ENCODE measurements at places on chromosomes 2 and 18. TPM values are rescaled to one million over a fixed set of nuclear protein-coding genes. Genes with fewer than 3 reads are reported as not detected.

The KYNU gene
- 5.3 TPM for total RNA-seq

The C2orf78 gene
- total RNA-seq: not detected

The IL36RN gene
- not detected for total RNA-seq

The SPDYA gene
- total RNA-seq: 7.3 TPM

The FAM110C gene
- 13.2 TPM for total RNA-seq

The FAM124B gene
- total RNA-seq: 5.7 TPM

The IL36B gene
- total RNA-seq: not detected

The IER3IP1 gene
- total RNA-seq: 14.6 TPM

The IGFBP5 gene
- 666 TPM for total RNA-seq

The MAP2 gene
- total RNA-seq: 4.9 TPM

The KCNJ13 gene
- not detected for total RNA-seq

DNA sequence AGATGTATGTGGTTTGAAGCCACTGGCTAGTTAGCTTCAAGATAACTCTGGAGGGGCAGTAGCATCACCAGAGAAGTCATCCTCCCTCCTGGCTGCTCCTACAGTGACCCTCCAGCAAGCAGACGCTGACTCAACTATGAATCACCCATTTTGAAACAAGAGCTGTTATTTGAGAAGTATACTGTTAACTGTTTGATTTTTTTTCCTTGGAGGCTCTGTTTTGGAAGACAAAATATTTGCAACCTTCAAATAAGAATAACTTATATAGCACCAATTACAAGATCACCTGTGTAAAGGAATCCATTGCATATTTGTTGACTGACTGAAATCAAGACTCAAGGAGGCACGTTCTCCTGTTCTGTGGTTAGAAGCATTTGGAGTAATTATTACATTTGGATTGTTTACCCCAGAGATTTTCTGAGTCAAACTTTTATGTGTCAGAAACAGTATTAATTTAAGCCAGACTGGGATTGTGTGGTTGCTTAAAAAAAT, 313.8 kb downstream of the MTX2 start:
- peak overlapping the region; percentile 65 for H3K27ac ChIP-seq
- no peaks in the 10 kb centered on the region for H3K27me3 ChIP-seq
- no peak overlapping the region for H3K4me3 ChIP-seq
- DNase-seq: peak; percentile 64
- H3K36me3 ChIP-seq: no peaks in the 10 kb centered on the region

DNA sequence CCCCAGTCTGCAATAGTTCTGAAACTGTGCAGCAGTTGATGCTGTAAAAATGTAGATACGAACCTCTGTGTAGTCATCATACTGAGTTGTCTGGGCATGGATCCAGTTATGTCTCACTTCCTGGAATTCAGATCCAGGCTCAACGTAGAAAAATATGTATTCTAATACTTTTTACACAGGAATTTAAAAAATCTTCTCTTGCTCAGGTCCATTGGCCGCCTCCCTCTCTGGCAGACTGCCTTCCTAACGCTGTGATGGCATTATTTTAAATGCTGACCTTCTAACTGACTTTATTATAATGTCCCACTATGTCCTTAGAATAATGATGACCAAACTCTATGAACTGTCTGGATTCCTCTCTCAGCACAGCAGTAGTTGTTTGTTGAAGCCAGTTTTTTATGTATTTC, 119.6 kb downstream of the FEZ2 start:
- H3K4me1 ChIP-seq: peaks cover 5% of the 10 kb centered on the region
- no peaks in the 10 kb centered on the region for H3K36me3 ChIP-seq
- H3K4me3 ChIP-seq: no peak overlapping the region

- no peak overlapping the region for H3K4me3 ChIP-seq
- H3K27ac ChIP-seq: no peak overlapping the region
- no peaks in the 10 kb centered on the region for H3K36me3 ChIP-seq
- H3K4me1 ChIP-seq: no peaks in the 10 kb centered on the region
These were observed 260.9 kb downstream of the LNPK start for GRCh38 chr2:175741164-175741563.

DNA sequence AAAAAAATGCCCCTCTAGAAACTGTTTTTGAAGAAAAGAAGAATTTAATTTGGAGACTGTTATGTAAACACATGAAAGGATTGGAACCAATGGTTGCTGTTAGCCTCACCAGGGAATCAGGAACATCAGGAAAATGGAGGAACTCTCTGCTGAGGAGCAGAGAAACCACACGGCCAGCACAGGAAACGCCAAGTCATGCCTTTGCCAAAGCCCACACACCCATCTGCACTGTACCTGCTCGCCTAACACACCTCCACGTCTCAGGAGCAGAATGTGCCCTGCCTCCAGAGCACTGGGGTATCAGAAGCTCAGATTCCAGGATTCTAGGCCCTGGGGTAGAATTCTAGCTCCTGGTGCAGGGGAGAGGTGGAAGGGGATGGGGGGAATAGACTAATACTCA, 9.8 kb upstream of the SCYGR1 start:
- H3K4me1 ChIP-seq: no peaks in the 10 kb centered on the region
- no peak overlapping the region for H3K4me3 ChIP-seq
- no peak overlapping the region for H3K27ac ChIP-seq

GRCh38 chr2:49254401-49254800, 100.1 kb upstream of the FSHR start:
- H3K27me3 ChIP-seq: no peaks in the 10 kb centered on the region
- H3K36me3 ChIP-seq: no peaks in the 10 kb centered on the region
- no peaks in the 10 kb centered on the region for H3K4me1 ChIP-seq

GRCh38 chr2:195330513-195330956, 326.5 kb upstream of the SLC39A10 start:
- DNase-seq: no peak
- no peak overlapping the region for H3K4me3 ChIP-seq
- H3K27me3 ChIP-seq: no peaks in the 10 kb centered on the region
- H3K27ac ChIP-seq: no peak overlapping the region
- H3K4me1 ChIP-seq: no peaks in the 10 kb centered on the region

DNA sequence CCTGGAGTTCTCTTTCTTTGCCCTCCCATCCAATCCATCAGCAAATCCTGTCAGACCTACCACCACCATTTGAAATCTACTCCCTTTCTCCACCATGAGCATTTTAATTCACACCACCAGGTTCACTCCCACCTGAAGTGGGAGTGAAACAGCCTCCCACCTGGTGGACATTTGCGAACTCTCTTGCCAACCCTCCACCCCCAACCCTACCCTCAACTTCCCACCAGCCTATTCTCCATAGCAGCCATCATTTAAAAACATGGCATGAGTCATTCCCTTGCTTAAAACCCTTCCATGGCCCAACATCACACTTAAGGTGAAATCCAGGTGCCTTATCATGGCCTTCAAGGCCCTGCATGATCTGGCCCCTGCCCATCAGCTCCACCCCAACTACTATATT, 3.5 kb downstream of the RTKN start:
- peaks cover 5% of the 10 kb centered on the region for H3K27me3 ChIP-seq
- H3K4me1 ChIP-seq: peaks cover 9% of the 10 kb centered on the region
- no peaks in the 10 kb centered on the region for H3K36me3 ChIP-seq
- H3K4me3 ChIP-seq: no peak overlapping the region
- H3K27ac ChIP-seq: no peak overlapping the region

DNA sequence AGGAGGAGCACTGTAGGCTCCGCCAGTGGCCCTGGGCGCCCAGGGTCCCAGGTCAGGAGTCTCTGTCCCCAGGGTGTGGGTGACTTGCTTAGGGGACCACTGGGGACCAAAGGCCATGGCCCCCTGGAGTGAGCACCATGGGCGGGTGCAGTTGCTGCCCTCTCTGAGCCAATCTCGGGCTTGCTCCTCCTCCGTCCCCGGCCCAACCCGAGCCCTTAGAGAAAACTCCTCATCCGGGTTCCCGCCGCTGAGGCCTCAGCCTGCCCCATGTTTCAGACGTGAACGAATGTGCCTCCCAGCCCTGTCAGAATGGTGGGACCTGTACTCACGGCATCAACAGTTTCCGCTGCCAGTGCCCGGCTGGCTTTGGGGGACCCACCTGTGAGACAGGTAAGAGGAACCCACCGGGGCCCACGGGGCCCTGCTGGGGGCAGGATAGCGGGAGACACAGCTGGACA, 38.6 kb downstream of the SNED1 start:
- H3K4me1 ChIP-seq: no peaks in the 10 kb centered on the region
- H3K27ac ChIP-seq: no peak overlapping the region
- no peaks in the 10 kb centered on the region for H3K36me3 ChIP-seq
- no peak overlapping the region for H3K4me3 ChIP-seq
- no peak for DNase-seq

DNA sequence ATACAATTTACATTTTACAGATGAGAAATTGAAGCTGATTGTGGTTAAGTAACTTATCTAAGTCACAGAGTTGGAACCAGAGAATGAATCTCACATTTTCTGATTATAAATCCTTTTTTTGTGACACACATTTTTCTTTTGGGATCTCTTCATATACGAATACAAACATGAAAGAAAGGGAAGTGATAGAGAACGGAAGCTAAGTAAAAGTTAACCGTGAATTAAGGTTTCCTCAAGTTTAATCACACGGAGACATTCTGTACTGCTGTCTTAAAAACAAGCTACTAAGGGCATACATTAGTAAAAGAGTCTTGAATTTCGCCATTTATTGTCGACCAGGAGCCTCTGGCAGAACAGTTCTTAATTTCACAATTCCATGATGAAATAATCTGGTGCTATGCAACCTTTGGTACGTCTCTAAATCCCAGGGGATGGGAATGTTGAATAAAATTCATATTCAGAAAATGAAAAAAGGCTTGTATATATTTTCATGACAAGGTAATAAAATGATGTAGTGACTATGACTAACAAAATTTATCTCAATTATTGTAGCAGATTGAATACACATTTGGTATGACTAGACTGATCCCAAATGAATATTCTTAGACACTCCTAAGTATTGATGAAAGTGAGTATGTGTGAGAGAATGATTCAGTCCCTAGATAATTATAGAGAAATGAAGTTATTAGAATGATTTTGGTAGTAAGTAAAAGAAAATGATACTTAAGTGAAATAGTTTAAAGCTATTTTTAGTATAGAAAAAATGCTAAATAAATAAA, 40.3 kb upstream of the ZSWIM2 start:
- DNase-seq: no peak
- no peaks in the 10 kb centered on the region for H3K4me1 ChIP-seq
- no peaks in the 10 kb centered on the region for H3K36me3 ChIP-seq
- no peak overlapping the region for H3K4me3 ChIP-seq

GRCh38 chr2:38263293-38263692, 113.8 kb downstream of the ATL2 start:
- no peaks in the 10 kb centered on the region for H3K27me3 ChIP-seq
- H3K4me1 ChIP-seq: no peaks in the 10 kb centered on the region
- no peak for DNase-seq
- no peaks in the 10 kb centered on the region for H3K36me3 ChIP-seq
- no peak overlapping the region for H3K27ac ChIP-seq
- H3K4me3 ChIP-seq: no peak overlapping the region

- no peaks in the 10 kb centered on the region for H3K27me3 ChIP-seq
- no peak overlapping the region for H3K4me3 ChIP-seq
- H3K4me1 ChIP-seq: no peaks in the 10 kb centered on the region
- H3K36me3 ChIP-seq: no peaks in the 10 kb centered on the region
- DNase-seq: no peak
These were observed 158.1 kb downstream of the DNAH7 start for GRCh38 chr2:195910570-195910969.

DNA sequence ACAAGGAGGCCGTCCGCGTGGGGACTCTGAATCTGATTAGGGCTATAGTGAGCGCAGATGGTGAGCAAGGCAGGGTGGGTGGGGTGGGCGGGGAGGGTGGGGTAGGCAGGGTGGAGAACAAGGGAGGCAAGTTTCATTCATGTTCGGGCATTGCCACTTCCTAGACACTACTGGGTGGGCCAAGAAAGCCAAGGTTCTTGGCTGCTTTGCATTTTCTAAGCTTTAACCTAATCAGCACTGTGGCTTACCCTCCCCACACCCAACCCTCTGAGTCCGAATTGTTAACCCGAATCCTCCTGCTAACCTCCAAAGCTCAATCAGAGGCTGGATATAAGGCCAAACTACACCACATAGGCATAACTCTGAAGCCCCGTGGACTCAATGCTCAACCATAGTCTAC, 18.1 kb downstream of the MROH2A start:
- no peaks in the 10 kb centered on the region for H3K4me1 ChIP-seq
- no peaks in the 10 kb centered on the region for H3K36me3 ChIP-seq
- no peak overlapping the region for H3K27ac ChIP-seq
- no peak for DNase-seq
- H3K4me3 ChIP-seq: no peak overlapping the region
- H3K27me3 ChIP-seq: no peaks in the 10 kb centered on the region

- no peaks in the 10 kb centered on the region for H3K27me3 ChIP-seq
- H3K4me1 ChIP-seq: no peaks in the 10 kb centered on the region
- H3K27ac ChIP-seq: no peak overlapping the region
- no peak overlapping the region for H3K4me3 ChIP-seq
These were observed 12.0 kb upstream of the CASP8 start for GRCh38 chr2:201248288-201248844.

DNA sequence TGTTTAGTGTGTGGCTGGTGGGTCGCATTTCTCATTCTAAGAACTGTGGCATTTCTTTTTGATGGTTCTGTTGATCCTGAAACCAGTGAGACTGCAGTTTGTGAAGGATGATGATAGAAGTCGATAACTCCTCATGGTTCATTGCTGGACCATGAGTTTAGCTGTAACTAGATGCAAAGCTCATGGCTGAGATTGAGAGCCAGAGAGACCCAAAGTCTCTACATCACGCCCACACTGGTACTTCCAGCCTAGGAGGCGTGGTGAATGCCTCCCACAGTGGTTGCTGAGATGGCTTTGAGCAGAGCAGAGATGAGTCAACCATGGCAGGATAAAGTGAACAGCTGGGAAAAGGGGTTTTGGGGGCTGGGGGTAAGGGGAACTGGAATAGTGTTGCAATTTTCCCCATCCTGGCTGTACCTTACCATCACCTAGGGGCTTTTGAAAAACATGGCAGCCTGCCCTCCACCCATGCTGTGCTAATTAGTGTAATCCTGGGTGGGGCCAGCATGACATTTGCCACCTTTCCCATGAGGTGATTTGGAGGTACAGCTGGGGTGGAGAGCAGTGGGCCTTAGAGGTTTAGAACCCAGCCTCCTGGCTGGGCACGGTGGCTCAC, 24.1 kb downstream of the INPP4A start:
- no peaks in the 10 kb centered on the region for H3K27me3 ChIP-seq
- no peak overlapping the region for H3K4me3 ChIP-seq
- no peaks in the 10 kb centered on the region for H3K36me3 ChIP-seq
- H3K27ac ChIP-seq: no peak overlapping the region
- DNase-seq: no peak

- no peaks in the 10 kb centered on the region for H3K4me1 ChIP-seq
- no peaks in the 10 kb centered on the region for H3K27me3 ChIP-seq
- no peak overlapping the region for H3K27ac ChIP-seq
- H3K36me3 ChIP-seq: no peaks in the 10 kb centered on the region
- no peak for DNase-seq
- no peak overlapping the region for H3K4me3 ChIP-seq
These were observed 802.1 kb upstream of the FAM98A start for GRCh38 chr2:34401186-34401585.

DNA sequence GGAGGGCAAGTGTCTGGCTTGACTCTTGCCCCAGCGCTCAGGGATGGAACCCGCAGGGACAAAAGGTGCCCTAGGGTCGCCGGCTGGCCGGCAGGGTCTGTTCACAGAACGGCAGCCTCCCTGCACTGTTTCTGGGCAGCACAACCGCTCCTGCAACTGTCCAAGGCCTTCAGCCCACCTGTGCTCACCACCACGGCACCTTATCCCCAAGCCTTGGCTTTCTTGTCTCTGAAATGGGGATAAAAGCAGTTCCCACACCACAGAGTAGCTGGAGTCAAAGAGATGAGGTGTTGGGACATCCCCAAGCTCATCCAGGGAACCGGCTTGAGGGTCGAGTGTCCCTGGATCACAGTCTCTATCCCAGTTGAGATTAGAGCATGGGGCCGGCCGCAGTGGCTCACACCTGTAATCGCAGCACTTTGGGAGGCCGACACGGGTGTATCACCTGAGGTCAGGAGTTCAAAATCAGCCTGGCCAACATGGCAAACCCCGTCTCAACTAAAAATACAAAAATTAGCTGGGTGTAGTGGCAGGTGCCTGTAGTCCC, 4.7 kb downstream of the SNORC start:
- no peaks in the 10 kb centered on the region for H3K36me3 ChIP-seq
- no peak for DNase-seq
- no peak overlapping the region for H3K27ac ChIP-seq
- H3K27me3 ChIP-seq: no peaks in the 10 kb centered on the region
- H3K4me3 ChIP-seq: no peak overlapping the region

Data from uterus (tissue), 4 donors.